ENCODE measurements at places on chromosomes 2 and 18.

- no peak for DNase-seq
Observed at GRCh38 chr18:74146756-74147155, 878 bp downstream of the FBXO15 start.

- DNase-seq = no peak
Observed at GRCh38 chr2:234983011-234983726, 31.4 kb downstream of the SH3BP4 start.

DNA sequence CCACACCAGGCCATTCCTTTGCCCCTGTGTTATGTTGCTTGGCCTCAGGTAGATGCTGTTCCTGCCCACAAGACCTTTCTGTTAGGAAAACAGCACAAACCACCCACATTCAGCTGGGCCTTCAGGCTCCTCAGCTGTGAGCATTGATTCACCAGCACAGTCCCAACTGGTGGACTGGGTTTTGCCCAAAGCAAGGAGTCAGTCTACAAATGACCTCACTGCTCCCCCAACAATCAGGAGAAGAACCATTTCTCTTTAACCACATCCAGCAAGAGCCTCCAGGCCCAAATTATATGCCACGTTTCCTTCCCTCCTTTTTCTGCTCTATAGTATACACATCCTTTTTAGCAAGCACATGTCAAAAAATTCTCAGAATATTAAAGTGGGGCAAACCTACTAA lies 5.2 kb downstream of the TMEM163 start:
- DNase-seq = no peak

- DNase-seq = no peak
Observed at GRCh38 chr2:235986361-235986760, 181.8 kb downstream of the GBX2 start.

DNA sequence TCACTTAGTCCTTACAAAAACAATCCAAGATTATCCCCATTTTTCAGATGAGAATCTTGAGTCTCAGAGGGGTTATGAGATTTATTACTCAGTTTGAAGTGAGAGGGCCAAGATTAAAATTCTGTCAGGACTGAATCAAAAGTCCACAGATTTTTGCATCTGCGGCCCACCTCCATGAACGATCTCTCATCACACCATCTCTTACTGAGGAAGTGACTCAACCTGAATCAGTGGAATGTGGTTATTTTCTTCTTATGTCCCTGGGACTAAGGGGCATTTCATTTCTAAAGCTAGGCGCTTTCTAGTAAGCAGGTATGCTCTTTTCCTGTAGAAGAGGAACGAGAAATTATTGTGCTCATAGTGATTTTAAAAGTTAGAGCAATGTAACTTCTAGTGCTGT lies 360.3 kb upstream of the SPHKAP start:
- DNase-seq = no peak

GRCh38 chr2:240189686-240190085 lies 49.2 kb upstream of the OTOS start:
- no peak for DNase-seq

DNA sequence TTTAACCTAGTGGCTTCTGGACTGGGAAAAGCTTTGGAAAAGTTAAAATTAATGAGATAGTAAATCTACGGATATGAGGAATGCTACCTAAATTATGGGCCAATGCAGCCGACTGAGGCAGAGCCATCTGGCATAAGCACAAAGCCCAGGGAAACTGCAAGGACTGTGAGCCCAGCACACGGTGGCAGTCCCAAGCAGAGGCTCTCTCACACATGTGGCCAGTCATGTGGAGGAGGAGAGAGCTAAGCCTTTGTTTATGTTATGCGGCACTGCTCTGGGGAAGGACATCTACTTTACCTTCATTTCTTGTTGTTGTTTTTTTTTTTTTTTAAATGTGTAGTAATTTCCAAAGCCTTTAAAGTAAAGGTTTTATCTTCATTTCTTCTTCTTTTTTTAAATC lies 267.0 kb downstream of the STK39 start:
- DNase-seq = no peak

DNA sequence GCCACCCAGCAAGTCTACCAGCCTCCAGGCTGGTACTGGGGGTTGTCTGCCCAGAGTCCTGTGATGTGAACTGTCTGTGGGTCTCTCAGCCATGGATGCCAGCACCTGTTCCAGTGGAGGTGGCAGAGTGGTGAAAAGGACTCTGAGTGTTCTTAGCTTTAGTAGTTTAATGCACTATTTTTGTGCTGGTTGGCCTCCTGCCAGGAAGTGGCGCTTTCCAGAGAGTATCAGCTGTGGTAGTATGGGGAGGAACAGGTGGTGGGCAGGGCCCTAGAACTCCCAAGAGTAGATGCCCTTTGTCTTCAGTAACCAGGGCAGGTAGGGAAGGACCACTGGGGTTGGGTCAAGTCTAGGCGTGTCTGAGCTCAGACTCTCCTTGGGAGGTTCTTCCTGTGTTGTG lies 356.7 kb downstream of the STK39 start:
- DNase-seq = no peak

DNA sequence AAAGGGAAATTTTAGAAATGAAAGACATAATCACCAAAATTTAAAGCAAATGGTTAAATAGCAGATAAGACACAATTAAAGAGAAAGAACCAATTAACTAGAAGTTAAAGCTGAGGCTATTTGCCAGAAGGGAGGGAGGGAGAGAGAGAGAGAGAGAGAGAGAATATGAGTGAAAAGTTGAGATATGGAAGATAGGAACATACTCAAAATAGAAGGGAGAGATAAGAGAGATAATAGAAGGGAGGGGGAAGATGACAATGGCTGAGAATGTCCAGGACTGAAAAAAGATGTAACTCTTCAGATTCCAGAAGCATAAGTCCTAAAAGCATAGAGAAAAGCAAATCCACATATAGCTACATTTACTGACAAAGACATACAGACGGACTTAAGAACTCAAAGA lies 17.1 kb upstream of the AAK1 start:
- DNase-seq = no peak

All from C1 segment of cervical spinal cord (tissue), 14 donors.